AG20443 (cell line): ENCODE measurements at places on chromosomes 1 and 21.

DNA sequence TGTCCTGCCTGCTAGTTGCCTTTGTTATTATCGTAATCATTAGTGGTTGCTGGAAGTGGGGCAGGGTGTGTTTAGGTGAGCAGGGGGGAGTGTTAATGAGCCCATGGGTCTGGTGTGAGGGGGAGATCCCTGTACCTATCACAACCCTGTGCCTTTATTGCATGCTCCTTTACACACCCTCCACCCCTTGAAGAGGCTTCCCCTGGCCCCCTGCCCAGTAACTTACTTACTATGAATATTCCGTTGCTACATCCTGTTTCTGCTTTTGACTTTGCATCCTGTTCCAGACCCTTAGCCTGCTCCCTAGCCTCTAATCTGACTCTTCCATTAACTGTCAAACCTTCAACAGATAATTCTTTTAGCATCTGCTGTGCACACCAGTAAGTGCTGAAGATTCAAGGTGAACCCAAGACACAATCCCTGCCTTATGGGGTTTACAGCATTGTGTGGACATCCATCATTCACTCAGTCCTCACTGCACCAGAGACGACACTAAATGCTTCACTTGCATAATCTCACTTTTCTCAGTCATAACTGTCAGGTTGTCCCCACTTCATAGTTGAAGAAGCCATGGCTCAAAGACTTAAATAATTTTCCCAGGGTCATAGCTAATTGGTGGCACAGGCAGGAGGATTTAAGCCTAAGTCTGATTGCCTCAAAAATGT lies 47.9 kb downstream of the CDC7 start:
- no peak for DNase-seq

DNA sequence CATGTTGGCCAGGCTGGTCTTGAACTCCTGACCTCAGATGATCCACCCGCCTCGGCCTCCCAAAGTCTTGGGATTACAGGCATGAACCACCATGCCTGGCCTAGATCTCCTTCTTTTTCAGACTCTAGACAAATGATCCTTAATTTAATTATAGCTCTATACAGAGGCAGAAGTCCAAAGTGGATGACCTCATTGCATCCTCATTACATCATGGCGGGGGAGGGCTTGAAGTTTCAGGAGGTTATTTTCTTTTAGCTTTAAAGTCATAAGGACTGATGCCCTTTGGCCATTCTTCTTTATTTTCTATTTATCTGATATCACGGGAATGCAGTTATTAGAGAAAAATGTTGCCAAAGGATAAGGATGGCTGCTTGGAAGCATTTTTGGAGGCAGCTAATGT lies 14.1 kb upstream of the MARK1 start:
- no peak for DNase-seq

DNA sequence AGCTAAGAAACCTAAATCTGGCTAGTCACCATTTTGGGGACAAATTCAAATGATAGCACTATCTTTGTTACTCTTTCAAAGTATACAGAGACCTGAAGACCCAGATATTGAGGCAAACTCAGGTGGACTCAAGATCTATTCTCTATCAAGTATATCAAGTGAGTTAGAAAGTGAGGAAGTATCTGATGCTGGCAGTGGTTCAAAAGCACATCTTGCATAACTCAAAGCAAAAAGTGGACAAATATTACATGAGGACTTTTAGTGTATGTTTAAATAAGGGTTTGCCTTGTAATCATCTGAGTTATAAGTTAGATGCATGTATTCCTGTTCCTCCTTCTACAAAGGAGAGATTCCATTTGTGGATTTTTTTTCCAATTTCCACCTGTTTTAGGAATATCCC lies 338.4 kb downstream of the DISC1 start:
- no peak for DNase-seq

DNA sequence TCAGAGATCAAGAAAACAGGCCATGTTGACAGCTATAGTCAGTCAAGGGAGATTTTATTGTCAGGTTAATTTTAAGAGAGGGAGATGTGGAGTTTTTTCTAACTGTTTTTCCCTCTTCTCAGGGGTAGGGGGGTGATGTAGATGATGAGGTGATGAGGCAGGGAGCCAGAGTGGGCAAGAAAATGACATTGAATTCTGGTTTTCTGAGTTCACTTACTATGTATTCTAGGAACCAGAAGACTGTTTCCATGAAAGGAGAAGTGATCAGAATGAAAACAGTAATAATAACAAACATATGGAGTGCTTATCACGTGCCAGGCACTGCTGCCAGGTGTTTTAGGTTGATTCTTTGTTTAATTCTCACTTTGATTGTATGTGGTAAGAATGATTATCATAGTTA lies 40.2 kb downstream of the CASQ2 start:
- DNase-seq, result no peak

DNA sequence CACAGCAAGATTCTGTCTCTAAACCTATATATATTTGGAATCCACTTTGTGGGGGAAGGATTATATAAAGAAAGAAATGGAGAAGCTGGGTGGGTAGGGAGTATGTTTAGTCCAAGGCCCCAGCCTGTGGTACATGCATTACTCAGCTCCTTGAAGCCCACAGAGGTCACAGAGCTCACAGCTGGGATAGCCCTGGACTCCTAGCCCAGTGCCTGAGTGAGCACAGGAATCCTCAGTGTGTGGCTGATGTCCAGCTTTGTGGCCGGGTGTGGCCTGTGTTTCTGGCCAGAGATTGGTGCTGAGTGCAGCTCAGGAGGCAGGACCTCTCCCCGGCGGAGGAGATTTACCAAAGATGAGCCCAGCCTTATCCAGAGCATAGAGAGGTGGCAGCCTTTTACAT lies 7.6 kb downstream of the CAPN9 start:
- peak; percentile 91 for DNase-seq

- DNase-seq, result no peak
Measured at GRCh38 chr1:52423771-52424170, 19.4 kb downstream of the PRPF38A start.

- no peak for DNase-seq
Measured at GRCh38 chr21:42499444-42500112, 3.6 kb upstream of the RSPH1 start.

DNA sequence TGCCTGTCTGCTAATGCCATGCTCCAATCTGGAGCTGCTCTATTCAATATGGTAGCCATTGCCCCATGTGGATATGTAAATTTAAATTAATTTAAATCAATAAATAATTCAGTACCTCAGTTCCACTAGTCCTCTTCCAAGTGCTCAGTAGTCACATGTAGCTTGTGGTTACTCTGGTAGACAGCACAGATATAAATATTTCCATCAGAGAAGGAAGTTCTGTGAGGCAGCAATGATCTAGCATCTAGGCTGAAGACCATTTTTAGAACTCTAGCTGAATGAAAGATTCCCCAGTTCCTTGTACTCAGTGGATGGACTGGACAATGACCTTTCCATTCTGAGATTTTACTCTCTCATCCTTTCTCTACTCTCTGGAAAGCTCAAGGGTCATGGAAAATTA lies 25.8 kb upstream of the CAPZB start:
- DNase-seq, result no peak

- no peak for DNase-seq
Measured at GRCh38 chr1:111735858-111736544, 3.2 kb downstream of the INKA2 start.

DNA sequence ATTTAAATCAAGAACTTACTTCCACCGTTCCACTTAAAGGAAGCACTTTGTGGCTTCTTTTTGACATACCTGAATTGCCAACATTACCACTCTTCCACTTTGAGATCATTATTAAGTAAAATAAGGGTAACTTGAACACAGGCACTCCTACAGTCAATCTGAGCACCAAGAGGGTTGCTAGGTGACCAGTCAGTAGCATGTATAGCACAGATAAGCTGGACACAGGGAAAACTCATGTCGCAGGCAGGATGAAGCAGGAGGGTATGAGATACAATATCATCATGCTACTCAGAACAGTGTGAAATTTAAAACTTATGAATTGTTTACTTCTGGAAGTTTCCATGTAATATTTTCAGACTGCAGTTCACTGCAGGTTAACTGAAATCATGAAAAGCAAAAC lies 47.0 kb upstream of the RAP1GAP start:
- no peak for DNase-seq

DNA sequence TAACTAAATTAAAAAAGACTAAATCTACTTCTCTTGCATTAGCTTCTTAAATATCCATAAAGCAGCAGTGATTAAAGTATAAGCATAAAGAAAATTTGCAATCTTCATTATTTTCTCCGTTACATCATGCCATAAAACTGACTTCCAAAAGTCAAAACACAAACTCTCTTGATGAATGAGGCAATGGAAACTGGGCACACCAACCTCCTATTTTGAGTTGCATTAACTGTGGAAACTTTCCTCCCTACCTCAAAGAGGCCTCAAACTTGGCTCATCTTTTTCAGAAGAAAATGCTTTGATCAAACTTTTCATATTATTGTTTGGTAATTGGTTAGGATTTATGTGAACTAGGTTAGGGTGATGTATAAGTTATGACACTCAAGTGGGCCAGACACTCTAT lies 4.1 kb upstream of the BTG3 start:
- no peak for DNase-seq

DNA sequence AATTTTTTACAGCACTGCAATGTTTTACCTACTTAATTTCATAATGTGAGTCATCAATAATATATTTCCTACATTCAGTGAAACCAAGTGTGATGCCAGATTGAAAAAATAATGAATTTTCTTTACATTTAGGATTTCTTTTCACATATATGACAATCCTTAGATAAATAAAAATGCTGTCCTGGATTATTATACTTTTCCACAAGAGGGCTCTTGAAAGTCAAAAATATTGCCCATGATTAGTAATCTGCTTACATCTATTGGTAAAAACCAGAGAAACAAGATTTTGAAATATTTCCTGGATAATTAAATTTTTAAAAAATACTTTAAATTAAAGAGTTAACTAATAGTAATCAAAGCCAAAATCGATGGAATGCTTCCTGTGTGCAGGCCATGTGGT lies 86.8 kb upstream of the PLPPR4 start:
- DNase-seq, result no peak

DNA sequence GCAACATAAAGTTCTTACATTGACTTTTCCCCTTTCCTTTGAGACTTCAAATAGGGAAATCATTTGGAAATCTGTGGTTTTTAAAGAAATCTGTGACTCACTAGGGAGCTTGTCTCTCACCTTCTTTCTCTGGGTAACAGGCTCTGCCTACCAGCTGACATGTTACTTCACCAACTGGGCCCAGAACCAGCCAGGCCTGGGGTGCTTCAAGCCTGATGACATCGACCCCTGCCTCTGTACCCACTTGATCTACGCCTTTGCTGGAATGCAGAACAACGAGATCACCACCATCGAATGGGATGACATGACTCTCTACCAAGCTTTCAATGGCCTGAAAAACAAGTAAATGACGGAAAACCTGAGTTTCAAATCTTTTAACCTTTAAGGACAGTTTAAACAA lies 9.2 kb upstream of the CHIA start:
- DNase-seq, result no peak

GRCh38 chr1:230972855-230973271 lies 5.8 kb downstream of the TTC13 start:
- DNase-seq, result peak; percentile 20

DNA sequence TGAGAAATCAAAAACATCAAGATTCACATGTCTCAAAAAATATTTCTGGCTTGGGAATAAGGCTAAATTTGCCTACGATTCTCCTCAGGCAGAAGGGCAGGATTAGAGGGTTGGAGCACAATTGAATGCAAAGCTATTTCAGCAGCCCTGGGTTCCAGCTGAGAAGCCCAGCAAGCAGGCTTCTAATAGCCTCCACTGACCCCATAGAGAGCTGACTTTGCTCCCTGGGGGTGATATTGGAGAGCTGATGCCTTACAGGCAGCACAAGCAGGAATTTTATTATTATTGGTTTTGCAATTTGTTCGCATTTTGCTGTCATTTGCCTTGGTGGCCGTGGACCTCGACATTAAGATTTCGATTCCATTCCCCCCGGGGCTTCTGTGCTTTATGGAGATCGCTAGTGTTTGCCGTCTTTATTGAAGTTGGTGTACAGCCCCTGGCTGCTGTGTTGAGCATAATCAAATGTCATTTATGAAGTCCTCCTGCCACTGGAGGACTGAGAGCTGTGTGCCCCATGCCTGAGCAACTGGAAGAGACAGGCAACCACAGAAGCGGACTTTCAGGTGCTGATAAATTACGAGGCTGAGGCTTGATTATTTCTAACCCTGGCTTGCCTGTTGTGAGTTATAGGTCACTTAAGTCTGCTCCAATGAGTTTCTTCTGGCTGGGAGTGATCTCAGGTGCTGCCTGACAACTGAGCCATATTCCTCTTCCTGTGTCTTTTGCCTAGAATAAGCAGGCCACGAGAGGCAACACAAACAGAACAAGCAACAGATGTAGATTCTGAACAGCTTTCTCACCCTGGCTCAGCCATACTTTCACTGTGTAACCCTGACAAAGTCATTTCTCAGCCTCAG lies 518.4 kb upstream of the CAMK1G start:
- DNase-seq, result no peak

- no peak for DNase-seq
Measured at GRCh38 chr1:41623736-41624135, 139.3 kb upstream of the EDN2 start.

DNA sequence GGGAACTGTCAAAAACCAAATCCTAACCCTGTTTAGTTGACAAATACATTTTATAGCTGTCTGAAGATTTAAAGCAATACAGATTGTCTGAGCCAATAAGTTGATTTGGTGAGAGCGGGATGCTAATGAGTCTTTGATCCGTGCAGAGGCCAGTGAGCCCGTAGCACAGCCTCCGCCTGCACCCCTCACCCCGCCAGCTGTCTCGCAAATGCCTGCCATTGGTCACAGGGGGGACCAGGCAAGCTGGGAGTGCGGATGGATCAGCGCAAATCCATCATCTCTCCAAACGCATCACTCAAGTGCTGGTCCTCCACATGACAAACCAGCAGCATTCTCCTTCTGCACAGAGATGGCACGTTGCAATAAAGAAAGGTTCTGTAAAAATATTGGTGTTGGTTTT lies 51.0 kb downstream of the ZBTB18 start:
- DNase-seq, result no peak

GRCh38 chr1:78045926-78046778 lies at the start of gene GIPC2:
Gene GIPC2, plus strand, starts transcription at chr1:78045966. Its CDS starts 129 bp downstream, at chr1:78046095.
- DNase-seq, result peak; percentile 47

DNA sequence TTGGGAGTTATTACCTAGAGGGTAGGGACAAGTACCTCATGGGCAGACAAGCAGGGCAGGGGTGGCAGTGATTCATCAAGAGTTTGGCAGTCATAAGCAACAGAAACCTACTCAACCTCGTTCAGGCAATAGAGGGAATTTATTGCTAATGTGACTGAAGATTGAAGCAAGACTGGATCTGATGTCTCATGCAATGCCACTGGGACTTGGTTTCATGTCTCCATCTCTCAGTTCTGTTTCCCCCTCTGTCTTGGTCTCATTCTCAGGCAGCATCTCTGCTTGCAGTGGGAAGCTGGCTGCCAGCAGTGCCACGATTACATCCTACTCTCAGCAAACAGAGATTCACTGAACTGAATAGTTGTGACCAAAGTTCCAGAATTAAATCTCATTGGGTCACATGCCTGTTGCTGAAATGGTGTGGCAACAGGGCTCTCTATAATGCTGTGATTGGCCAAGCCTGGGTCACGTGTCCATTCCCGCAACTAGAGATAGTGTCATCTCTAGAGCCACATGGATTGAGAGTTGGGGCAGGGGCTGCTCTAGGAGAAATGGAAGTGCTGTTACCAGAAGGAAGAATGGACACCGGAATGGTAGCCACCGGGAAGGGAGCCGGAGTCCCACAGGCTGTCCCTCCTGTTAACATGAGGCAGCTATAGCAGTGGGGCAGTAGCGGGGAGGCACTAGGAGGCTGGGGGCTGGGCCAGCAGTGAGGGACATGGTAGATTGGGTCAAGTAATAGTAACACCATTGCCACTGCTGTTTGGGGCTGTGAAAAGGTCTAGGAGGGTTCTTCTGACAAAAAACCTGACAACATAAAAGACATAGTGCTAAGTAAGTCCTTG lies 3.9 kb upstream of the CDC42 start:
- DNase-seq, result peak; percentile 28
